NCI-H526 (cell line): ENCODE measurements at places on chromosomes 1 and 21.

DNA sequence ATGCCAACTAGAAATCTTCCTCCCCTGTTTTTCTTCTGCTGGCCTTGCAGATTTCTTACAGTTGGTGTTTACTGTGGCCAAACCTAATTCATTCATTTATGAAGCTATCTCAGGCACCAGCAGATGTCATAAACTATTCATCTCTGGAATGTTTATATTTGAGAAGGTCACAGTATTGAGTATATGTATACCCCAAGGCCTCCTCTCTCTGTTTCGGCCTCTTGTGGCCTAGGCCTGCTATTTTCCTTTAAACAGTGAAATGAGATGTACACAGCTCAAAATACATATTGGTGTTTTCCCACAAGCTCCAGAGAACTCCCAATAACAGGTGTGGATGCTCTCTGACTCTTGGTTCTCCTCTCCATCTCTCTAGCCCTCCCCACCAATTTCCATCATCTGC lies 520.7 kb upstream of the CAMK1G start:
- no peak for DNase-seq

DNA sequence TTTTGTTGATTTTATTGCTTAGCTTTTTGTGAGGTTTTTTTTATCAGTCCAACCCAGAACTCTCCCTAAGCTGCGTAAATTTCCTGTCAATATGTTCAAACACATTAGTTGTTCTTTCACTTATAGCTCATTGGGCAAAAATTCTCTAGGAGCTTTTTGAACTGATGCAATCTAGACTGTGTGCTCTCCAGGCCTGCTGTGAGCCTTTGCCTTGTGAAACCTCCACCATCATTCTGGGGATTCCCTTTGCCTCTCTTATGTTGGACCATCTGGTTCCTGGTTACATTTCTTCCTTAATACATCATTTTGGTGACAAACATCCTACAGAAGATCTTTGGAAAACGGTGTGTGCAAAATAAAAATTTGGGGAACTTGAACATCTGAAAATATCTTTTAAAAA lies 247.2 kb downstream of the LRRC7 start:
- no peak for DNase-seq

DNA sequence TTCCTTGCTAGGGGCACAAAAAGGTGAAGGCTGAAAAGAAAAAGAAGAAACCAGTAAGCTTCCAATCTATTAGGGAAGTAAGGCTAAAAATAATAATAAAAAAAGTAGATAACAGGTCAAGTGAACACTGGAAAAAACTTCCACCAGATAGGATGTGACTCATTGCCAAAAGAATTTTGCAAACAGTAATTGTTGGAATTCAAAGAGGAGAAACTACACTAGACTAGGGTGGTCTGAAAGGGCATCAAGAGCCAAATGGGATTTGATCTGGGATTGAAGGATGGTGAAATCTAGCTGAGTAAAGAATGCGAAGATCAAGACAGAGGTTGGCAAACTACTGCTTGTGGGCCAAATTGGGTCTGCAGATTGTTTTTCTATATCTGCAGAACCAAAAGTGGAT lies 6.0 kb upstream of the ST6GALNAC3 start:
- DNase-seq = no peak

DNA sequence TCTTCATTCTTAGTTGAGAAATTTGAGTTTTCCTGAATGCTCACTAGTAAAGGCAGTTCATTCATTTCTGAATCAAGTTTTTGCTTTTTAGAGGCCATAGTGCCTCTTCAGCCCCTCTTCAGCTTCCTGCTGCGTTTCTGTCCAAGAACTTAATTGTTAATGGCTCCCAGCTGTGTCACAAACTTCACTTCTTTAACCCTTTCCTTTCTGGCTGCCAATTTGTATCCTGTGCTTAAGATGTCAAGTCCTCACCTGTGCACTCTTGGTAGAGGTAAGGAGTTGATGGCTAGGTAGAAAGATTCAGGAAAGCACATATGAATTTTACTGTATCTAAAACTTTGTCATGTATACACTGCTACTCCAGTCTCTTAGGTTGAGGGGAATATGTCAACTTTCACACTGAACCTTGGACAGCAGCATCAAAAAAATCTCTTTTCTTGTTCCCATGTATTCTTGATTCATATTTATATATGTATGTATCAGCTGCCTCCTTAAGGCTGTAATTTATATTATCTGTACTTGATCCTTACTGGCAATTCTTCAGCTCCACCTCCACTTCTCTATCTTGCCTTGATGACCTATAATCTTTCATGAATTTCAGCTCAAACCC lies 612.8 kb downstream of the LMO4 start:
- no peak for DNase-seq

GRCh38 chr1:50720457-50721053 lies 239.5 kb downstream of the FAF1 start:
- DNase-seq = no peak

DNA sequence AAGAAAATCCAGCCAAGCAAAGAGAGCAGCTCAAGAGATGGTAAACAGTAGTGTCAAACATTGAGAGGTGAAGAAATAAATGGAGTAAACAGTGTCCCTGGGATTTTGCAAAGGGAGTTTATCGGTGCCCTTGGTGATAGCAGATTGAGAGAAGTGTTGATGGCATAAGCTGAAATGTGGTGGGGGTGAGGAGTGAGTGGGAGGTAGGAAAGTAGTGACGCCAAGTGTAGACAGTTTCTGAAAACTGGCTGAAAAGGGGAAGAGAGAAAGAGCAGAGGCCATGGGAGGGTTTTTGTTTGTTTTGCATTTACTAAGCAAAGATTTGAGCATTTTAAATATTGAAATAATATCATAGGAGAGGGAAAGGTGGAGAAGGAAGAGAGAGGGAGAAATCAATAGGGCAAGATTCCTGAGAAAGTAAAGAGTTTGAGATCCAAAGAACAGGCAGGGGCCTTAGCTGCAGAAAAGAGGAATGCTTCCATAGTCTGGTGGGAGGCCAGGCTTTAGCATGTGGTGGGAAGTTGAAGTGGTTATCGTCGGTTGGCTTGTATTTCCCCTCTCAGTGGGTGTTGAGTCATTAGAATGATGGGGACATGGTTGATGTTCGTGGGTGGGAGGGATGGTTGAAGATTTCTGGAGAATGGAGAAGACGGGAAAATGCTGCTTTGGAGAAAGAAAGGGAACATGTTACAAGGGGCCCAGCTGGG lies 26.8 kb upstream of the RASAL2 start:
- no peak for DNase-seq

DNA sequence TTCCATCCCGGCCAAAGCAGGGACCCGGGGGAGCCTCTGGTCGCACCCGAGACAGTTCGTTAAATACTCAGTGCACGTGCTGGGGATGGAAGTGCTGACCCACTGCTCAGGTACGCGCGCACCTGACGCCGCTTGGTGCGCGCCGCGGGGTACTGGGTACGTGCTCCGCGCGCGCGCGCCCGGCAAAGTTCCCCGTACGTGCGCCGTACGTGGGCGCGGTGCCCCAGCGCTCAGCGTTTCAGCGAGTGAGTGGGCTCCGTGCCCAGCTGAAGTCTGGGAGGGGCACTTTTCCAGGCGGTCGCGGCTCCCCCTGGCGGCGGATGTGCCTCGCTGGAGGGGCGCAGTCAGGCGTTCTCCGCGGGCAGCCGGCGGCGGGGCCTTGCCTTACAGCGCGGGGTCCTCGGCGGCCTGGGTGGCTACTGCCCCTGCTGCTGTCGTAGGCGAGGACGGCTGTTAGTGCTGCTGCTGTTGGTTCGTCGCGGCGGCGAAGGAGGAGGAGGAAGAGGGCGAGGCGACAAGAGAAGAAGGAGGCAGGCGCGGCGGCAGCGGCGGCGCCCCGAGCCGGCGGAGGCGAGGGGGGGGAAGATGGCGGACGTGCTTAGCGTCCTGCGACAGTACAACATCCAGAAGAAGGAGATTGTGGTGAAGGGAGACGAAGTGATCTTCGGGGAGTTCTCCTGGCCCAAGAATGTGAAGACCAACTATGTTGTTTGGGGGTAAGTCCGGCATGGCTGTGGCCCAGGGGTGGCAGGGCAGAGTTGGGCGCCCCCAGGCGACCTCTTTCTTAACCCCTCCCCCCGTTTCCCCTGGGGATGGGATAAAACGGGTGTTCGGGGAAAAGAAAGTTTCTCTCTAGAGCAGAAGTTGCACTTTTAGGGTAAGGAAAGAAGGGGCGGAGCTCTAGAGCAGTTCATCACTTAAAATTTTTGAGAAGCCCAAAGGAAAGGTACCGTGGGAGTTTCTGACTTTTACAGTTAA lies at the start of gene CDC73:
TSS of gene CDC73 (plus strand) at position 416 of the 978 bp plus-strand sequence. CDS start at position 586, 170 bp downstream.
- DNase-seq = peak; percentile 82

DNA sequence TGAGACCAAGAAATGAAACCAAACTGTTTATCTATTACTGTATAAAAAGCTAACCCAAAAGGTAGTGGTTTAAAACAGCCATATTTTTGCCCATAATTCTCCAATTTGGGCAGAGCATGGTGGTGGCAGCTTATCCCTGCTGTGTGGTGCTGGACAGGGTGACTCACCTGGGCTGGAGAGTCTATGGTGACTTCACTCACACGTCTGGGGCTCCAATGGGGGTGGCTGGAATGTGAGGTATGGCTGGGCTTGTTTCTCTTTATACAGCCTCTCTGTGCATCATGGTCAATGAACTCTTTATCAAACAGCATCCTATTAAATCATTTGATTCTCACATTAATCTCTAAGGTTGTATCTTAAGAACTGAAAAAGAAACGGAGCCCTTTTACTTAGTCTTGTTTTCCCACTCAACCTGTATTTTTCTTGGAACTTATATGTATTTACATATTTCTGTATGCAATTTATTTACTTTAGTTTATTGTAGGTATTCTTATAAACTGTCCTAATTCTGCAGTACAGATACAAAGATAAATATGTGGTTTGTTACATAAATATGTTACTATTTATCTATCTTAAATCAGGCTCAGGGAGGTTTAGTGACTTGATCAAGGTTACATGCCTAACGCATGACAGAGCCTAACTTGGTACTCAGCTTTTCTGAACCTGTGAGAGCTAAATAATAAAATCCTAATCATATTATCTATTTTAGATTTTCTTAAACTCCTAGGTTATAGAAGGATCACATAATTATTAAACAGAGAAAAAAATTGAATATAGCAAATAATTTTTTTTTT lies 37.5 kb upstream of the WLS start:
- no peak for DNase-seq

DNA sequence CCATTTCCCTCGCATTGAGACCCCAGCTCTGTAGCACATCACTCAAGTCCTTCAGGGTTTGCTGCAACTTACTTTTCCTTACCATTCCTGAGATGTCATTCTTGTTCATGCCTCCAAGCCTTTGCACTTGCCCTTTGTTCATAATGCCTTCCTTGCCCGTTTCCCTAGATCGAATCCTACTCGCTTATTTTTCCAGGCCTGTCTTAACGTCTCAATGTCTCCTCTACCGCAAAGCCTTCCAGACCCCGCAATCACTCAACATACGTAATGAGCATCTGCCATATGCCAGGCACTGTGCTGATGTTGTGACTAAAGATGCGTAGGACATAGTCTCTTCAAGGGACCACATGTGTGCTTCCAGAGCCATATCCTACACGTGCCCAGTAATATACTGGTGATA lies 31.1 kb upstream of the CNIH3 start:
- DNase-seq = no peak

GRCh38 chr1:1173061-1173792 lies 453 bp upstream of the TTLL10 start:
- DNase-seq = no peak

- DNase-seq = no peak
Measured at GRCh38 chr1:93692983-93693591, 11.4 kb upstream of the BCAR3 start.

- DNase-seq = peak; percentile 96
Measured at GRCh38 chr1:162020150-162020549, 3.5 kb downstream of the OLFML2B start.

- DNase-seq = no peak
Measured at GRCh38 chr1:40939320-40940059, 40.0 kb upstream of the CTPS1 start.

DNA sequence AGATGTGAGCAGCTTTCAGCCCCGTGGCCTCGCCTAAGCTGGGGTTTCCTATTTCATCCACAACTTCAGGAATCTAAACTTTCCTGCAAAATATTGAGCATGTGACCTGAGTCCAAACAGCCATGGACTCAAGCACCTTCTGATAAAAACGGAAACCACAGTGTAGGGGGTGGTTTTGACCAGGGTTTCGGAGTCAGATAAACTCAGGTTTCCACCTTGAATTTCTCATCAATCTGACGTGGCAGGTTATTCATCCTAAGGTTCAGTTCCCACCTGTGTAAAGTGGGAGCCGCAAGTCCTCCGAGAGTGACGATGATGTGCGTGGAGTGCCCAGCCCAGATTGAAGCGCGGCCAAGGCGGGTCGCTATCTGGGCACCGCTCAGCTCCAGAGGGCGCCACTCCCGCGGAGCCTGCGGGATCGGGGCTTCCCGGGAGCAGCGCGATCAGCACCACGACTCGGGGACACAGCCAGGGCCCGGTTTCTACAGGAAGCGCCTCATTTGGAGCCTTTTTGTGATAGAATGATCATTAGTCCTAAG lies 871 bp upstream of the ETS2 start:
- peak; percentile 81 for DNase-seq

- DNase-seq = peak; percentile 71
Measured at GRCh38 chr1:116257341-116257767, 115.7 kb upstream of the ATP1A1 start.

- DNase-seq = no peak
Measured at GRCh38 chr1:70227439-70227838, 6.3 kb downstream of the SRSF11 start.

GRCh38 chr1:182366596-182366995 lies 25.0 kb downstream of the GLUL start:
- DNase-seq = no peak

GRCh38 chr21:30629200-30629599 lies 5.8 kb upstream of the KRTAP20-2 start:
- DNase-seq = no peak

DNA sequence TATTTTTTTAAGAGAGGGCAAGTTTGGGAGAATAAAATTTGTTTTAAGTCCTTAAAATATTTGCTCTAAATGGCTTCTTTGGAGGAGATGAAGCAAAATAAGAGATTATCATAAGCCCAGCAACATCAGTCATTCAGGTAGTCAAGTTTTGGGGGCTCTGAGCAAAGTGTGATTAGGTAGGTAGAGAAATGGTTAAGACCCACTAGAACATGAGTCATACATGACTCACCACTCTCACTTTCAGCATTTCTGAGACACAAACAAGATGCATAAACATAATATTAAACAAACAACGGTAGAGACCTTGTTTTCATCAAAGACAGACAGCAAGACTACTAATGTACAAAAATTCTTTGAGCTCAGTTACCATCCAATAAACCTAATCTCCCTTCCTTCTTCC lies 272.2 kb downstream of the LMO4 start:
- no peak for DNase-seq
